GM23338 (cell line): ENCODE measurements at places on chromosomes 4 and X. TPM values are rescaled to one million over a fixed set of nuclear protein-coding genes. Genes with fewer than 3 reads are reported as not detected.

- peak; percentile 54 for DNase-seq
Measured at GRCh38 chrX:94058728-94059382, 384.8 kb downstream of the FAM133A start.

- no peak for DNase-seq
Measured at GRCh38 chrX:140983730-140984129, 18.7 kb upstream of the SPANXB1 start.

- no peak for DNase-seq
Measured at GRCh38 chr4:180106122-180106521, 2137.1 kb upstream of the TENM3 start.

UGT2A3 gene
- total RNA-seq = not detected in 2 replicates

PRRG3 gene
- total RNA-seq = 1.6 and 10.6 TPM in 2 replicates

PCDH7 gene
- 7.6 and 10.8 TPM in 2 replicates for total RNA-seq

RASSF6 gene
- total RNA-seq = 0.14 and 0.23 TPM in 2 replicates
